ENCODE measurements at places on chromosomes 7 and 10.

GRCh38 chr10:102418622-102419268, at the start of gene PSD:
PSD (minus strand) TSS chr10:102418785; CDS start chr10:102417038, 1,747 bp downstream.
- DNase-seq = no peak

GRCh38 chr10:126432507-126432906, 44.2 kb upstream of the ADAM12 start:
- no peak for DNase-seq

DNA sequence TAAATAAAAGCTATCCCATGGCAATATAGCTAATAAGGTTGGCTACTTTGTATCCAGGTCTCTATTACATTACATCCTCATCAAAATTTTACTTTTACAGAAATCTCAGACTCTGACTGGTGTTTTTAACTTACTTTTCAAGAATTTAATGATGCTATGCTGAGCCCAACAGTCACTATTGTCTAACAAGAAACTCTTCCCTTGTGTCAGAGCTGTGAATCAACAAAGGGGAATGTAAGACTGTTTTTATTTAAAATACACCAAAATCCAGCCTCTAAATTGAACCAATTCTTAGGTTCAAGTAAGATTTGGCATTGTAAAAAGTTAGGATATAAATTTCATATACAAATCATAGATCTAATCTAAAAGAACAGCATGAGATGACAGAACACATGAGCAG, 7.0 kb downstream of the RTKN2 start:
- no peak for DNase-seq

DNA sequence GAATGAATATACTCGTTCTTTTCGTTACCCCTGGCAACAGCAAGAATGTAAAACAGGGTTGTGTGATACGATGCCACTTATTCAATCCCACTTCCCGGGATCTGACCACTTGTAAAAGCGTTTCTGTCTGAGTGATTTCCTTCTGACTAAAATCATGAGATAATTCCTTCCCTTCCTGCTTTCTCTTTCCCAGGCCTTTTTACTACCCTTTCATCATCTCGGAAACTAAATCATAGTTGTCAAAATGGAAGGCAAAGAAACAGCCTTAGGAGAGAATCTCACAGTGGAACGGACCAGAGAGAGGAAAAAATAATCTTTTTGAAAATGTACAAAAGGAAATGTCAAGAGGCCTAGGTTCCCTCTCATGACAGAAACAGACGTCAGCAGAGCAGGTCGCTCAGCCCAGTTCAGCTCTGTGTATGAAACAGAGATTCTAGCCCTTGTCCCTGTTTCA, 29.8 kb downstream of the DIP2C start:
- no peak for DNase-seq

GRCh38 chr7:18400726-18401125, 94.8 kb upstream of the HDAC9 start:
- DNase-seq = no peak
